ENCODE measurements at places on chromosomes 7 and 10. TPM values are rescaled to one million over a fixed set of nuclear protein-coding genes. Genes with fewer than 3 reads are reported as not detected.
A peak's percentile ranks its signal among the peaks of the same experiment; 100 is the strongest.

CASP2 gene
- total RNA-seq = 24.6 TPM

DNA sequence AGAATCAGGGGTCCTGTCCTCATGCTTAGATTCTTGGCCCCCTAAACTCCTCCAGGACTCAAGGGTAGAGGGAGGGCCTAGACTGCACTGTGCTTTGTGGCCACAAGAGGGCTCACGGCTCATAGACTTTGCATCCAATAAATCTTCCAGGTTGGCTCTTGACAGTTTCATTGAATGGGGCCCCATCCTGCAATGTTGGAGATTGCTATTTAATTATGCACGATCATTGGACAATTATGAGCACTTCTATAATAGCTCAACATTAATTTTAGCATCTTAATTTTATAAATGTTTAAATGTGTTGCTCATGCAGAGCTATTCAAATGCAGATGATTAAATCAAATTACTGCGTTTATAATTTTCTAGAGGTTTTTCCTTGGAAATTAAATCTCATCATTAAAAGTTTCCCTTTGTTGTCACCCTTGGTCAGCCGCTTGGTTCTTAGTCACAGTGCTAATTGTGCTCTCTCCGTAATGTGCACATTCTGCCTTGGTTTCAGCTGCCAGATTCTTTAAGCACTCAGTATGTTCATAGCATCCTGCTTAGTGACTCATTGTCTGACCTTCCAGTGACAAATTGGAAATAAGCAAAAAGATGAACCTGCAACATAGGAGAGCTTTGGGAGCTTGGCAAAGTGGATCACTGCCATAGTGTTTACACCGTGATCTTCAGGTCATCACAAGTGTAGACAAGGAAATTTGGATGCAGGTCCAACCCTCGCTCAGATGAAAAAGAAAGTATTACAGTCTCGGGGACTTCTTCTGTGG lies 33.4 kb upstream of the PLPP4 start:
- DNase-seq = peak; percentile 73

- DNase-seq = no peak
Measured at GRCh38 chr10:18689498-18689897, 30.3 kb downstream of the ARL5B start.

PRRT4 gene
- not detected for total RNA-seq

GRCh38 chr7:129923709-129924108 lies 29.1 kb downstream of the UBE2H start:
- peak; percentile 71 for DNase-seq

- DNase-seq = peak; percentile 9
Measured at GRCh38 chr10:71582019-71582418, 137.6 kb downstream of the C10orf105 start.

GRCh38 chr10:118439824-118440223 lies 97.7 kb upstream of the FAM204A start:
- DNase-seq = no peak

LRRC61 gene
- 63.4 TPM for total RNA-seq

DNA sequence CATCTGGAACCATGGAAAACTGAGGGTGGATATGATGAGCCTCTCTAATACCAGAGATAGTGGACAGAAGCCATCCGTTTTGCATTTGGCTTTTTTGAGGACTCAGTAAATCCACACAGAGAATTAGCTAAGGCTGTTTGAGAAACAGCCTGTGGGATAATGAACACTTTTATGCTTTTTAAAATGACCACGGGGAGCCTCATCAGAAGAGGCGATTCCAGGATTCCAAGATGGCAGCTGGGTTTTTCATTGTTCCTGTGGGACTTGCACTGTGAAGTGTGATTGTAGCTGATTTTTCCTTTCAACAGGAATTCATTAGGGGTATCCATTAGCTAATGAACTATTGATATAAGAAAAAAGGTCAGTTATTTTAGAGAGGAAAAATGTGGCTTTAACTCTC lies 353.2 kb downstream of the AUTS2 start:
- no peak for DNase-seq

CARD11 gene
- total RNA-seq = 31.0 TPM

GNAT3 gene
- total RNA-seq = not detected

GRCh38 chr10:125157505-125157904 lies 2.9 kb downstream of the CTBP2 start:
- DNase-seq = no peak

DNA sequence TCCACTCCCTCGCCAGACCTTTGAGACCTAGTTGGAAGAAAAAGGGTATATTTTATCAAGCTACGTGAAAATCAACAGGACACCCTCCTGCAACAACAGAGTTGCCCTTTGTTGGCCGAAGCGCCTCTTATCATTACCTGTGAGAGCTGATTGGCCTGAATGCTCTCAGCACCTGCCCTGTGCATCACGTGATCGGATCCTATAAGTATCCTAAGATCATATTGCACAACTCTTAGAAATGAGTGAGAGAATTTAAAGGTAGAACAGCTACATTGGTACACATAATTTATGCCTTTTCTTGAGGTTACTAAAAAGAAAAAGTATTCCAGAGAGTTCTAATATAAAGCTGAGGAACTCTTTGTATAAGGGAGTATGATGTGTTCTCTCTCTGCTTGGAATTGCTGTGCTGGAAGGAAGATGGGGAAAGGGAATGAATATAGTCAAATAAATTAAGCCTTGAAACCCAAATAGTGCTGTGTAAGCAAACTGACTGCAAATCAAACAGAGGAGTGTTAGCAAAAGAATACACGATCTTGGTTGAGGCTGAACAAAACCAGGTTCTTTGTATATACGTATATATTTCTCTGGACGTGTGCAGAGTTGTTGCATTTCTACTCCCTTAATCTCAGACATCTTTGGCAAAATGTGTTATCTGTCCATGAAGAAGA lies 69.3 kb downstream of the LRRC4 start:
- no peak for DNase-seq

Measured in kidney epithelial cell (primary cell).